Endothelial cell of umbilical vein (primary cell): ENCODE measurements at places on chromosomes 1 and 21. TPM values are rescaled to one million over a fixed set of nuclear protein-coding genes. Genes with fewer than 3 reads are reported as not detected.

The FMN2 gene
- not detected in 2 replicates for total RNA-seq

DNA sequence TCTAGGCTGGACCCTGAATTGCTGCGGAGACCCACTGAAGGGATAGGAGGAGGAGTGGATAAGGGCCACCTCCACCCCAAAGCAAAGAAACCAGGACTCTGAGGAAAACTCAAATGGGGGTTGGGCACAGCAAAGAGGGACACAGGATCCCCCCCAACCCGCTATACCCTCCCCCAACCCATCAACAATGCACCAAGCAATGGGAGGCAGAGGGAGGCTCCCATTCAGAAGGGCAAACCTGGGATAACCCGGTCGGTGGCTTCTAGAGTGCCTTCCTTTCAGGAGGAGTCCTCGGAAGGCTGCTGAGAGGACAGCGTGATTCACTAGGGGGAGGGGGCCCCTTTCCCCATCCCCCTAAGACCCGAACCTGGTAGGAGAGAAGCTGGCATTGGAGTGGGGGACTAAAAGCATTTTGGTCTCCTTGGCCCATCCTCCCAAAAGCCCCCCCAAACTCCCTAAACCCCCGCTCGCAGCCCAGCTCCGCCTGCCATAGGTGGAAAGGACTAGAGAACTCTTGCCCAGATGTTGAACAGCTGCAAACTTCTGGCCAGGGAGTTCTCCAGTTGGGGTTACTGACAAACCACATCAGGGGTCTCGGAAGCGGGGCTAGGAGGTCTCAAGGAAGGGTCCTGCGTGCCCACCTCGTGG, 1.3 kb downstream of the MEF2D start:
- no peaks in the 10 kb centered on the region for H3K27me3 ChIP-seq
- H3K4me3 ChIP-seq = peak overlapping the region; percentile 53
- peaks cover 4% of the 10 kb centered on the region for H3K36me3 ChIP-seq
- DNase-seq = no peak
- H3K4me1 ChIP-seq = peaks cover 59% of the 10 kb centered on the region

DNA sequence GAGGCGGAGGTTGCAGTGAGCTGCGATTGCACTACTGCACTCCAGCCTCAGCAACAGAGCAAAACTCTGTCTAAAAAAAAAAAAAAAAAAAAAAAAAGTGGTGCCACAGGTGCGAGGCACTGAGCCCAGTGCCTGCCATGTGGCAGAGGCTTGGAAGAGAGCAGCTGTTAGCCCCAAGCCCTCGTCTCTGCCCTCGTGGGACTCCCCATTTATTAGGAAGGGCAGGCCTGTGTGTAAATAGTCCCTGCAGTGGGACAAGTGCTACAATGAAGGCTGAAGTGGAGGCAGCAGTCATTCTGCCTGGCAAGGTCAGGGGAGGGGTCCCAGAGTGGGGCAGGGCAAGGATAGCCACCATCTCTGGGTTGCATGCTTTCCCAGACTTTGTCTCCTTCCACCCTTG, 6.5 kb downstream of the RPS6KA1 start:
- no peaks in the 10 kb centered on the region for H3K36me3 ChIP-seq
- no peak overlapping the region for H3K4me3 ChIP-seq
- no peak overlapping the region for H3K27ac ChIP-seq

The MAP3K21 gene
- 0.74 and 0.95 TPM in 2 replicates for total RNA-seq

The IGSF3 gene
- 0.76 and 2.2 TPM in 2 replicates for total RNA-seq

DNA sequence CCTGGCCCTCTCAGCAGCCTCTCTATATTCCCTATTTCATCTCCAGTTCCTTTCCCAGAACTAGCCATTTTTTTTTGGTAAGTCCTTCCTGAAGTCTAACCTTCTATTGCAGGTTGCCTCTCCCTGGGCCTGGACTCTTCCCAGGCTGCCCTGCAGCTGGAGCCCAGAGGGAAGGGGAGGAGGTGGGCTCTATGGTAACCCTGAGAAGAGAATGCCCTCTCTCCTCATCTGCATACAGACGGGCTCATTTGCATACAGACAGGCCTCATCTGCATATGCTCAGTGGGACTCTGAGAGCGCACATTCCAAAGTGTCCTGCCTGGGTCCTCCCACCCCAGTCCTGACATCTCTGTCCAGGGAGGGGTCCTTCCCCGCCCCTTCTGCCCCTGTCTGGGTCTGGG, 32.7 kb downstream of the RHBG start:
- H3K4me3 ChIP-seq = no peak overlapping the region
- DNase-seq = no peak
- no peaks in the 10 kb centered on the region for H3K4me1 ChIP-seq
- H3K36me3 ChIP-seq = no peaks in the 10 kb centered on the region

- DNase-seq = peak; percentile 88
- H3K4me1 ChIP-seq = no peaks in the 10 kb centered on the region
- H3K27ac ChIP-seq = no peak overlapping the region
- H3K4me3 ChIP-seq = no peak overlapping the region
- H3K27me3 ChIP-seq = peaks cover 6% of the 10 kb centered on the region
- H3K36me3 ChIP-seq = no peaks in the 10 kb centered on the region
Observed at GRCh38 chr1:208652296-208653160, 408.3 kb upstream of the PLXNA2 start.

DNA sequence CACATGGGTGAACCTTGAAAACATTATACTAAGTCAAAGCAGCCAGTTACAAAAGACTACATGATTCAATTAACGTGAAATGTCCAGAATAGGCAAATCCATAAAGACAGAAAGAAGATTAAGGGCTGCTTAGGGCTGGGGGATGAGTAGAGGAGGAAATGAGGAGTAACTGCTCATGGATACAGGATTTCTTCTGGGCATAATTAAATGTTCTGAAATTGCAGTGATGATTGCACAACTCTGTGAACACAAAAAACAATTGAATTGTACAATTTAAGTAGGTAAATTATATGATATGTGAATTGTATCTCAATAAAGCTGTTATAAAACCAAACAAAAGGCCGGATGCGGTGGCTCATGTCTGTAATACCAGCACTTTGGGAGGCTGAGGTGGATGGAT, 52.2 kb downstream of the RERE start:
- H3K27ac ChIP-seq = no peak overlapping the region
- H3K27me3 ChIP-seq = no peaks in the 10 kb centered on the region
- H3K4me1 ChIP-seq = peaks cover 11% of the 10 kb centered on the region
- no peak for DNase-seq

The SIM2 gene
- not detected in 2 replicates for total RNA-seq

DNA sequence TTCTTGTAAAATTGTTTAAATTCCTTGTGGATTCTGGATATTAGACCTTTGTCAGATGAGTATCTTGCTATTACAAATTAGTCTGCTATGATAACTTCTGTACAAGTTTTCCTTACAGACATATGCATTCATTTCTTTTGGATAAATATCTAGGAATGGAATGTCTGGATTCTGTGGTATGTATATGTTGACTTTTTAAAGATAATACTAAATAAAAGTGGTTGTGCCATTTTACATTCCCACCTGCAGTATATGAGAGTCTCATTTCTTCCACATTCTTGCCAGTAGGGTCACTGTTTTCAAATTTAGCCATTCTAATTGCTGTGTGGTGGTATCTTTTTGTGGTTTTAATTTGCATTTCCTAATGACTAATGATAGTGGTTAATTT, 53.9 kb downstream of the SYDE2 start:
- no peaks in the 10 kb centered on the region for H3K36me3 ChIP-seq
- H3K27ac ChIP-seq = no peak overlapping the region
- H3K4me1 ChIP-seq = no peaks in the 10 kb centered on the region
- no peak for DNase-seq
- no peaks in the 10 kb centered on the region for H3K27me3 ChIP-seq
